Forelimb muscle (tissue), 1 donor: ENCODE measurements at places on chromosomes 2 and 18. TPM values are rescaled to one million over a fixed set of nuclear protein-coding genes. Genes with fewer than 3 reads are reported as not detected.

IMMT gene
- 77.6 TPM for polyA plus RNA-seq

SERPINB13 gene
- not detected for polyA plus RNA-seq

CD8B2 gene
- polyA plus RNA-seq: 0.04 TPM

RFX8 gene
- polyA plus RNA-seq: 2.1 TPM

DNA sequence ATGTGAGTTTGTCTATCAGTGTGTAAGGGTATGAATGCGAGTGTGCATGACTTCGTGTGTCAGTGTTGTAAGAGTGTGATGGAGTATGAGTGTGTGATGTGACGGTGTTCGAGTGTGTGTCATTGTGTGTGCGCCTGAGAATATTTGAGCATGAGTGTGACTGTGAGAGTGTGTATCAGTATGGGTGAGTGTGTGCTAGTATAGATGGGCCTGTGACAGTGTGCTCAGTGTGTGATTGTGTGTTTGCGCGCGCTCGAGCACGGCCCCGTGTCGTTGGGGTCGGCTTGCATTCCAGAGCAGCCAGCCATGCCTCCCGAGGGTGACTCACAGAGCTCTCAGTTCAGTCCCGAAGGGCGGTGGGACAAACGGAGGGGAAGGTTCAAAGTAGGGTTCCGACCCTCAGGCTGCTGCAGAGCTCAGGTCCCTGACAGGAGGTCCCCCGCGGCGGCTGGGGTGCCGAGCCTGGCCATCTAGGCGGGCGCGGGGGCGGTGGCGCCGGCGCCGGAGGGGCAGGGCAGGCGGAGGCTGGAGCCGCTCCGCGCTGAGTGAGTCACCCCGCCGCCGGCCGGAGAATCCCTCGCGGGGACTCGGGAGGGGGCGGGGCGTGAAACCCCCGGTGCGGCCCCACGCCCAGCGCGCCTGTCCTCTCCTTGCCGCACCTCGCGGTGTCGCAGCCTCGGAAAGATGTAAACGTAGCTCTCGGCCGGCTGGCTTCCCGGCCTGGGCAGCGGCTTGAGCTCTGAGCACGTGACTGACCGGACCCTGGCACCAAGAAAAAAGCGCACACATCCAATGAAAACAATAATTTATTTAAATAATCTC, 3.8 kb downstream of the DLX2 start:
- DNase-seq: no peak

- no peak for DNase-seq
Measured at GRCh38 chr18:63788447-63789096, 13.4 kb downstream of the SERPINB7 start.

DNA sequence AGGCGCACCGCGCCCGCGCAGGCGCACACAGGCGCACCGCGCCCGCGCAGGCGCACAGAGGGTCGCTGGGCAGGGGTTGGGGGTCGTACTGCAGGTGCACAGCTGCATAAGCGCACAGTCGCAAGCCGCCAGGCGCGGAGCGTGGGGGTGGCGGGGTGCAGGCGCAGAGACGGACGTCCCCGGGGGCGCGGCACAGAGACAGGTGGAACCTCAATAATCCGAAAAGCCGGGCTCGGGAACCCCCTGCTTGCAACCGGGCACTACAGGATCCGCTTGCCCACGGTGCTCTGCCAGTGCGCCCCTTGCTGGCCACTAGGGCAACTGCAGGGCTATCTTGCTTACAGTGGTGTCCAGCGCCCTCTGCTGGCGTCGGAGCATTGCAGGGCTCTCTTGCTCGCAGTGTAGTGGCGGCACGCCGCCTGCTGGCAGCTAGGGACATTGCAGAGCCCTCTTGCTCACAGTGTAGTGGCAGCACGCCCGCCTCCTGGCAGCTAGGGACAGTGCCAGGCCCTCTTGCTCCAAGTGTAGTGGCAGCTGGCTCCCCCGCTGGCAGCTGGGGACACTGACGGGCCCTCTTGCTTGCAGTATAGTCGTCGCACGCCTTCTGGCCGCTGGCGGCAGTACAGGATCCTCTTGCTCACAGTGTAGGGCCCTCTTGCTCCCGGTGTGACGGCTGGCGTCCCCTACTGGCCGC, 34.9 kb downstream of the FAM110C start:
- no peak for DNase-seq

GRCh38 chr2:237639052-237639835, 11.9 kb downstream of the LRRFIP1 start:
- DNase-seq: no peak
